ENCODE measurements at places on chromosomes 13 and 19.
A peak's percentile ranks its signal among the peaks of the same experiment; 100 is the strongest.

DNA sequence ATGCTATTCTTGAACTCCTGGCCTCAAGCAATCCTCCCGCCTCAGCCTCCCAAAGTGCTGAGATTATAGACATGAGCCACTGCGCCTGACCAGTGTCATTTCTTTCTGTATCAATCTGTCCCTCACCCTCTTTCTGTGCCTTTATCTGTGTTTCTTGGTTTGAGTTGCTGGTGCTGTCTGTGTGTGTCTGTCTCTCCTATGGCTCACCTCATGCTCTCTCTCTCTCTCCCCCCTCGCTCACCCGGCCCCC lies 9.9 kb downstream of the IRF2BP1 start:
- no peak for DNase-seq

DNA sequence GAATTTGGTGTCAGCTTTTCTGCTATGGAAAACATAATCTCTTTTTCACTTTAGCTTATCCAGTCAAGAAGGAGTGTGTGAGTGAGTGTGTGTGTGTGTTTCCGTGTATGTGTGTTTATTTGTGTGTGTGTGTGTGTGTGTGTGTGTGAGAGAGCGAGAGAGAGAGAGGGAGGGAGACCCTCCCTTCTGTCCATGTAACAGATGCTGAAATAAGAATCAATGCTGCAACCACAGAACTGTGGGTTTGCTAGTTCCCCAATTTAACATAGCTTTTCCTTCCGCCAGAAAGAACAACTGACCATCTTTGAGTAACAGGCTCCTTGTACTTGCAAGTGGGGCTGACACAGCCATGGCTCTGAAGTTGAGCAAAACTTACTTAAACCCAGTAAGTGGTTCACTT lies 5.2 kb downstream of the LCP1 start:
- DNase-seq, result no peak

- no peak for DNase-seq
Measured at GRCh38 chr19:58395979-58396627, 647 bp downstream of the RNF225 start.

DNA sequence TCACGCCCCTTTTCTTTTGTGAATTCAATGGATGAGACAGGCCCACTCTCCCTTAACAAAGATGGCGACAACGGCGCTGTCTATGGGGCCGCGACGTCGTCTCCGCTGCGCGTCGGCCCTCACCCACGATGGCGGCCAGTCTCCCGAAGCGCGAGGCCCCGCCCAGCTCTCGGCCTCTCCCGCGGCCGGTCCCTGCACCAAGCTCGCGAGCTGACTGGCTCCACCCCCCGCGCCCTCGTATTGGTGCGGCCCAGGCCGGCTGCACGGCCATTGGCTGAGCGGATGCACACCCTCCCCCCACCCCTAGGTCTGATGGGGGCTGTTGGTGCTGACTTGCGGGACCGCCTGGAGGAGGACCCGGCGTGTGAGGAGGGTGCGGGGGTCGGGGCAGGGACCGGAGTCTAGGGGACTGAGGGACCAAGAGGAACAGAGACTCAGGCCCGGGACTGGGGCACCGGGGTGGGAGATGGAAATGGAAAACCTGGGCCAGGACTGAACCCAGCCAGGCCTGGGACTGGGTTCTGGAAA lies 4.8 kb downstream of the SPHK2 start:
- DNase-seq, result peak; percentile 96

DNA sequence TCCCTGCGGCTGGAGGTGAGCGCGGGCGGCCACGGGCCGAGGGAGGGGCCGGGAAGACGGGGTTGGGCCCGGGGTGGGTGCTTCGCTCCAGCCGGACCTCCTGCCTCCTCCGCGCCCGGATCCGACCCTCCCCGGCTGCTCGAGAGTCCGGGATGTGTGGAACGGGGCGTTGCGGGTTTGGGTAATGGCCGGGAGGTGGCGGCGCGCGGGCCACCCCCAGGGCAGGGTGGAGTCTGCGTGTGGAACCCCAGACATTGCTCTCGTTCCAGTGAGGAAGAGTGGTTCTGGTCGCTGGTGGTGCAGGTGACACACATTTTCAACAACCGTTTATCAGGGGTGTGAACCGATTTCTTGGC lies 38.8 kb downstream of the ARHGEF7 start:
- DNase-seq, result peak; percentile 78
